ENCODE measurements at places on chromosomes 2 and 18. TPM values are rescaled to one million over a fixed set of nuclear protein-coding genes. Genes with fewer than 3 reads are reported as not detected.

DNA sequence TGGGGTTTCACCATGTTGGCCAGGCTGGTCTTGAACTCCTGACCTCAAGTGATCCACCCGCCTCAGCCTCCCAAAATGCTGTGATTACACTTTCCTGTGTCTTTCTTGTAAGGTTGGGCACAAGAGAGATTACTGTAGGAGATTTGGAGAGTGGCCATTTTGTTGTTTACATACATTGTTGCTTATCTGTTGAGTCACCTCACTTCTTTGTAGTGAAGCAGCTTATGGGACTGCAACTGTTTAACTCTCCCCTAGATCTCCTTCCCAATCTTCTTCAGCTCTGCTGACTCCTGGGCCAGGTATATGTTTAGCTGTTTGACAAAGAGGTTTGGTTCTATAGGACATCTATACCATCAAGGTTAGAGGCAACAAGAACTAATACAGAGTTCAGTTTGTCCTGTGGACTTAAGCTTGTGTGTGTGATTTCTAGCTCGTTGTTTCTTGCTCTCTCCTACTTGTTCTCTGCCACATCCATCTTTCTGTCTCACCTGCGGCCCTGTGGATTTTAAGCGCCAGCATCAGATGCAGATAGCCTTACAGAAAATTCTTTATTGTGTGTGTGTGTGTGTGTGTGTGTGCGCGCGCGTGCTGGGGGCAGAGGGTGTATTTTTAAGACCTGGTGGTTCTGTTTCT lies 95.4 kb downstream of the HAUS1 start:
- no peaks in the 10 kb centered on the region for H3K36me3 ChIP-seq
- DNase-seq: no peak

DNA sequence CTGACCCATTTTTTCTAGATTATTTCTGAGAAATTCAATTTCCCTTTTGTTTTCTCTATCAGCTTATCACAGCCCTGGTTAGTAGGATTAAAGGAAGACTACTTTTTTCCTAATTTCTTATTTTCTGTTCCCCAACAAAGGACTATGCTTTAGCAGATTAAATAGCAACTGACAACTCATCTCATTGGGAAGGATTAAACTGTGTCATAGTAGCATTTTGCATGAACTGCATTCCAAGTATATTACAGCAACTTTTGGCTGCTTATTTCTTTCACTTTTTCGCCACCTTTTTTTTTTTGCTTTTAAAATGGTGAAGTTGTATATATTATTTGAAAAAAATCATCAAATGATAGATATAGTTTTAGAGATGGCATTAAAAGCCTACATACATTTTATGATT lies 570.3 kb downstream of the FBXO15 start:
- no peak overlapping the region for H3K4me3 ChIP-seq
- DNase-seq: no peak
- no peaks in the 10 kb centered on the region for H3K27me3 ChIP-seq
- H3K4me1 ChIP-seq: no peaks in the 10 kb centered on the region
- no peaks in the 10 kb centered on the region for H3K36me3 ChIP-seq

DNA sequence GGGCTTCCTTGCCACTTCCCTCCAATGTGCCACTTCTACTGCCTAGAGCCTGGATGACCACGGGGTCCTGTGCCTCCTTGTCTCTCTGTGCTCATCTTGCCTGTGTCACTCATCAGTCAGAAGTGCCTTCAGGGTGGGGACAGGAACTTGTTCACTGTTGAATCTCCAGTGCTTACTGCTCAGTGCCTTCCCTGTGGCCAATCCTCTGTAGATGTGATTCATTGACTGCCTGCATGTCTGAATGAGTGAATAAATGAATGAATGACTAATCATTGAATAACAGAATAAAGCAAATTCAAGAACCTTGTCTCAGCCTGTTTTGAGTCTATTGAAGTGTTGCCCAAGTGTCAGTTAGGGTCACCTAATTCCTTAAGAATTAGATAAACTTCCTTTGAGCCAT lies 42.3 kb upstream of the FAM136A start:
- H3K4me1 ChIP-seq: no peaks in the 10 kb centered on the region
- DNase-seq: no peak
- H3K36me3 ChIP-seq: no peaks in the 10 kb centered on the region
- H3K27me3 ChIP-seq: peaks cover 31% of the 10 kb centered on the region

DNA sequence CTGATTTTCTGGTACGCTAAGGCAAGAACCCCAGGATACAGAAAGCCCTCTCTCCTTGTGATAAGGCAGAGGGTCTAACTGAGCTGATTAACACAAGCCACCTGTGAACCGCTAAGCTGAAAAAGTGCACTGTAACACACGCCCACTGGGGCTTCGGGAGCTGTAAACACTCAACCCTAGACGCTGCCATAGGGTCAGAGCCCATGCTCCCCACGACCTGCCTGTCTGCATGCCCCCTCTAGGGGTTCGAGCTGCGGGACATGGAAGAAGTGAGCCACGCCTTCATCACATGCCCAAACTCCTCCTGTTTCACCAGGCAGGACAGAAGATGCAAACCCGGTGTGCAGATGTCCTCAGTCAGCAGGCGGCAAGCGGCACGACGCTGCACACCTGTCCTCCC lies 173.9 kb upstream of the RAB12 start:
- H3K4me3 ChIP-seq: no peak overlapping the region
- DNase-seq: no peak

The MARCHF4 gene
- 0.56 TPM for total RNA-seq

- DNase-seq: peak; percentile 59
- H3K4me1 ChIP-seq: peaks cover 33% of the 10 kb centered on the region
- peaks cover 72% of the 10 kb centered on the region for H3K36me3 ChIP-seq
- no peaks in the 10 kb centered on the region for H3K27me3 ChIP-seq
Observed at GRCh38 chr2:10048501-10049171, 5.3 kb downstream of the KLF11 start.

The CYTIP gene
- total RNA-seq: 1.9 TPM

The CCDC150 gene
- total RNA-seq: 4.5 TPM

GRCh38 chr2:24723665-24724064 lies 69.5 kb downstream of the PTRHD1 start:
- no peaks in the 10 kb centered on the region for H3K36me3 ChIP-seq
- no peak overlapping the region for H3K4me3 ChIP-seq
- peaks cover 28% of the 10 kb centered on the region for H3K4me1 ChIP-seq
- DNase-seq: no peak
- H3K27ac ChIP-seq: no peak overlapping the region

DNA sequence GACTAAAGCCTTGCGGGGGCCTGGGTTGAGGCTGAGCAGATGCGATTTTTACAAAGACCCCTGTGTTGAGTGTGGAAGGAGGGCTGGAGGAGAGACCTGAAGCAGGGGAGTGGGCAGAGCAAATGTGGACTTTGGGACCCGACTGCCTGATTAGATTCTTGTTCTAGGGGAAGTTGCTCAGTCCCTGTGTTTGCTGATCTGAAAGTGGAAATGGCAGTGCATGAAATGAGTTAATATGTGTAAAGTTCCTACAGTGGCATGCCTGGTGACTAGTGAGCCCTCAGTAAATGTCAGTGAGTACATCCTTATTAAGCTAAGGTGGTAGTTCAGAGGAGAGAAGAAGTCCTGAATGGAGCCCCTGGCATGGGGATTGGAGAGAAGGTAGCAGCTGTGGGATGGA lies 52.3 kb downstream of the ARMC9 start:
- no peaks in the 10 kb centered on the region for H3K27me3 ChIP-seq
- no peak overlapping the region for H3K27ac ChIP-seq
- DNase-seq: no peak
- no peaks in the 10 kb centered on the region for H3K36me3 ChIP-seq

The AOX1 gene
- 12.7 TPM for total RNA-seq

The CNDP1 gene
- not detected for total RNA-seq

DNA sequence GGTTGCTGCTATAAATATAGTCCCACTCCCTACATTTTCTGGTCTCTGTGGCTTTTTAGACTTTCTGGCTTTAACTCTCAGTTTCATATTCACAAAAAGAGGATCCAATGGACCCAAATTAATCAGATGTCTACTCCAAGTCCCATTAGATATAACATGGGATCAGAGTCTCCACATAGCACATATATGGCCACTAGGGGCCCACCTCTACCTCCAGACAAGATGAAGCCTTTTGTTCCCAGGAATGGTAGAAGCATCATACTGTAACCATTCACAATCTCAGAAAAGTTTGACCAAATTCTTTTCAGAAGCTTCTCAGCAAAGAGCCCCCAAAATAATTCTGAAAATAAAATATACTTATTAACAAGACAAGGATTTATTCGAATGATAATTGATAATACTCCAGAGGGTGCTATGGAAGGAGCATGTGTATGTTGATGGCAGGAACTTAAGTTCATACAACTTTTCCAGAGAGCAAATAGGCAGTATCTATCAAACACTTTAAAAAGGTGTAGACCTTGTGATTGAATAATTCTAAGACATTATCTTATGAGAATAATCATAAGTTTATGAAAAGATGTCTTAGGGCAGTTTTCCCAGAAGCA lies 382.3 kb upstream of the CRIM1 start:
- no peaks in the 10 kb centered on the region for H3K4me1 ChIP-seq
- H3K27me3 ChIP-seq: no peaks in the 10 kb centered on the region
- no peak for DNase-seq
- H3K27ac ChIP-seq: peak overlapping the region; percentile 50
- H3K36me3 ChIP-seq: no peaks in the 10 kb centered on the region
- H3K4me3 ChIP-seq: no peak overlapping the region

DNA sequence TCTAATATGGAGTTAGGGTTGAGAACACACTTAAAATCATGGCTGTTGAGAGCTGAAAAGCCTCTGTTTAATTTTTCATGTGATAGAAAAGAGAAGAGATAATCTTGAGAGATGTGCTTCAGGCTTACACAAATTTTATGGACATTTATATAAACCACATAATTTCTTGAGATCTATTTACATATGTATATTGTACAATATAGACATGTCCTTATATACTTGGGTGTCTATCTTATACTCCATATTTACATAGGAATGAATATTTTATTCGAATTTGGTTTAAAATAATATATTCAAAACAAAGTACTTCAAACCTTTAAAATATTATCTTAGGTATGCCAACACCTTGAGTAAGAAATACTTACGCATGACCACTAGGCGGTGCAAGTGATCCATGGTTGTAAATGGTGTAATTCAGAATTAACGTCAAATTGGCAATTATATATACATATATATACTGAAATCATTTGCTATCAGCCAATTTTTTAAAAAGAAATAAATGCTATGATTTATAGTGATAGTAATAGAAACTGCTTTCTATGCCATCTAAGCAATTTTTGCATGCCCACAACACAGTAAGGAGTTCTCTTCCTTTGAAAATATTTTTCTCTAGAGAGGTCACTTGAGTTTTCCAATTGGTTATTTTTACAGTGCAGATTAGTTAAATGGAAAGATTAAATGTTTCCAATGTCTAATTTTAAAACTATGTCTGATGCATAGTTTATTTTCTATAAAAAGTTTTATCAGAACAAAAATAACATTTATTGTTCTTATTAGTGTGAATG lies 37.6 kb upstream of the SPAG16 start:
- no peaks in the 10 kb centered on the region for H3K36me3 ChIP-seq
- no peak overlapping the region for H3K4me3 ChIP-seq
- H3K4me1 ChIP-seq: no peaks in the 10 kb centered on the region
- H3K27me3 ChIP-seq: no peaks in the 10 kb centered on the region
- no peak for DNase-seq

DNA sequence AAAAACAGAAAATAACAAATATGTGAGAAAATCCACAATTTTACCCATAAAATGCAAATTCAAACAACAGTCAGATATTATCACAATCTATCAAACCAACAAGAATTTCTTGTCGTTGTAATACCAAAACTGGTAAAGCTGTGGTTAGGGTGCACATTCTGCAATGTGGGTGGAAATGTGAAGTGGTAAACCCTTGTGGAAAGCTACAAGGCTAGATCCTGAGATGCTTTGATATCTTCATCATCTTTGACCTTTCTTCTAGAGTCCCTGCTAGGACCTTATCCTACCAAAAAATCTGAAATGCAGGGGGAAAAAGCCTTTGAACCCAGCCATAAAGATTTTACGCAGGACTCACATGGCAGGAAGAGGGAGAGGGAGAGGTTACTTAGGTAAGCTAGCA lies 17.2 kb upstream of the ATG16L1 start:
- H3K27ac ChIP-seq: no peak overlapping the region
- no peak for DNase-seq
- no peak overlapping the region for H3K4me3 ChIP-seq
- H3K27me3 ChIP-seq: no peaks in the 10 kb centered on the region

All from heart left ventricle (tissue), 16 donors.